ENCODE measurements at places on chromosomes 6 and 20. TPM values are rescaled to one million over a fixed set of nuclear protein-coding genes. Genes with fewer than 3 reads are reported as not detected.

DNA sequence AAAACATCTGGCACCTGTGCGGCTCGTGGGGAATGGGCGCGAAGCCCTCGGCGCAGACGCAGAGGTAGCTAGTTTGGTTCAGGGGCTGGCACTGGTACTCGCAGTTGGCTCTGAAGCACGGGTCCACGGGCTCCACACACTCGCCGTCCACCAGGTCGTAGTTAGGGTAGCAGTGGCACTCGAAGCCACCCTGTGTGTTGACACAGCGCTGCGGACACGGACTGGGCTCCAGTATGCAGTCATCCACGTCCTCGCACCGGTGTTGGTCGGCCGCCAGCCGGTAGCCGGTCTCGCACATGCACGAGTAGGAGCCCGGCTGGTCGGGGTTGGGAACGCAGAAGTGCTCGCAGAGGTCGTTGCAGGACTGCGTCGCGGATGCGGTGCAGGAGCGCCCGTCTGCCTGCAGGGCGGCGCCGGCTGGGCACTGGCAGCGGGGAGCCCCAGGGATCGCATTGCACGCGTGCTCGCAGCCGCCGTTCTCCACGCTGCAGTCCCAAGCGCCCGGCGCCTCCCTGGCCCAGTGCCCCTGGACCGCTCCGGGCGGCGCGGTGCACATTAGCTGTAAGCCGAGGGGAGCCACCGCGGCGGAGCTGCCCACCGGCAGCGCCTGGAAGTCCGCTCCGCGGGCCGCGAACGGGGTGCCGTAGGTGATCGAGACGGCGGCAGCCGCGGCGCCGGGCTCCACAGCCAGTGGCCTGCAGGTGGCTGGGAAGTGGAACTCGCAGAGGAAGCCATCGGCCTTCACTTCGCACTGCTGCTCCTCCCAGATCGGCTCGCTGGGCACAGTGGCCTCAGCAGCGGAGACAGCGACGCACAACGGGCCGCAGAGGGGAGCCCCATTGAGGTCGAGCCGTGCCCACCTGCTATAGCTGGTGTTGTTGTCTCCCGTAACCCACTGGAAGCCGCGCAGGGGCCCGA lies 930 bp downstream of the THBD start:
- DNase-seq = peak; percentile 66

- DNase-seq = no peak
Observed at GRCh38 chr6:35192301-35192860, 21.4 kb upstream of the SCUBE3 start.

- DNase-seq = no peak
Observed at GRCh38 chr6:105310371-105310770, 92.5 kb downstream of the PREP start.

- DNase-seq = no peak
Observed at GRCh38 chr20:19880256-19881079, 122.4 kb downstream of the RIN2 start.

DNA sequence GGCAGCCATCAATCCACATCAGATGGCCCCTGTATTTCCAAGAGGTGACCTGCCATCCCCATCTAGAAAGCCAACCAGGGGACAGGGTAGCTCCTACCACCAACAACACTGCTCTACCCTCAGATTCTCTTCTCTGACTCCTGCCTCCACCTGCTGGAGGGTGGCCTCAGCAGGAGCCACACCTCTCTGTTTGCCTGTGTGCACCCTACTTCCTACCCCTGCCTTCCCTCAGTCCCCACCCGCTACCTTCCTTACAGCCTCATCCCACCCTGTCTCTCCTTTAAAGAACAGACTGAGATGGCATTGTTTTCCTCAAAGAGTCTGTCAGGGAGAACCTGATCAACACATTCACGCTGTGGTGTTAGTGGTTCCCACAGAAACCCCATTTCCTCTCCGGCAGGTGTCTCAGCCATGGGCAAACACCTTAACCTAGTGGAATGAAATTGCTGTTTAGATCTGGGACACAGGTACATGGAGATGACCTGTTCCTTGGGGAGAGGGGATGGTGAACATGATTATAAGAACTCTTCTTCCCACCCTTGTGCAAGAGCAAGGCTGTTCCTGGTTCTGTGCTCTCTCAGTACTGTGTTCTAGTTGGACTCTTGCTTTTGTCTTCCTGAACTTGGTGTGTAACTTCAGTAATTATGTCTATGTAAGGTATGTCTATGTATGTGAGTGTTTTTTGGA lies 1.8 kb downstream of the ENTPD6 start:
- peak; percentile 45 for DNase-seq

DNA sequence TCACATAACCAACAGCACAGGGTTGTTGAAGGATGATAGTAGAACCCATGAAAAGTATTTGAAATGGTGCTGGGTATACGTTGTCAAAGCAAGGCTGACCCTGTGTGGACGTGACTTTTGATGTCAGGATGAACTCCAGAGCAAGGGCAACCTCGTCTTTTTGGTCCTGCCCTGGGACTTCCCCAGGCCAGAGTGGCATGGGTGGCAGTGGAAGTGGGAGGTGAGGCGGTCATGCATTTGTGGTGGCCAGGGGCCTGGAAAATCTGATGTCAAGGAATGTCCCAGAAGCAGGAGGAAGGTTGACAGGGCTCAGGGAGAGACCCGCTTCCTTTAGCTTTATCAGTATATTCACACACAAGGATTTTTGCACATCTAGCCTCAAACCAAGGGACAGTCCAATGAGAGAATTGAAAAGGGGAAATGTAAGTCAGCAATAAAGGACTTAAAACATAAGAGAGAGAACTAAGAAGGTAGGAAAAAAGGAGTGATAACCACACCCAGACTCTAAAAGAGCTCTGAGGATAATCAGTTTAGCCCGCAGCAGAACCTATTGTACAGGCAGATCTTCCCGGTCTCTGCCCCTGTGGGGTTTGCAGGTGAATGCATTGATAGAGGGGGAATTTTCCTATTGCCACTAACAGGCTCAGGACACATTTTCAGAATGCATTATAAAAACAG lies 98.8 kb upstream of the HDGFL1 start:
- DNase-seq = no peak

DNA sequence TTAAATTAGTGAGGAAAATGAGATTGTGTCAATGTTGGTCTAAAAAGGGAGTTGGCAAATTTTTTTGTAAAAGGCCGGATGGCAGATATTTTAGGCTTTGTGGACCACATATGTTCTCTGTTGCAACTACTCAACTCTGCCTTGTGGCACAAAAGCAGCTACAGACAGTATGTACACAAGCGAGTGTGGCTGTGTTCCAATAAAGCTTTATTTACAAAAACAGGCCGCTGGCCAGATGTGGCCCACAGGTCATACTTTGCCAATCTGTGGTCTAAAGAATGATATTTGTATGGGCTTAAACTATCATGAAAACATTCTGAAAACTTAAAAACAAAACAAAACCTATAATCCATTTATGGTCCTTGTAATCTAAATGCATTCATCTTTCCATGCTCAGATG lies 228.3 kb downstream of the CLIC5 start:
- no peak for DNase-seq

DNA sequence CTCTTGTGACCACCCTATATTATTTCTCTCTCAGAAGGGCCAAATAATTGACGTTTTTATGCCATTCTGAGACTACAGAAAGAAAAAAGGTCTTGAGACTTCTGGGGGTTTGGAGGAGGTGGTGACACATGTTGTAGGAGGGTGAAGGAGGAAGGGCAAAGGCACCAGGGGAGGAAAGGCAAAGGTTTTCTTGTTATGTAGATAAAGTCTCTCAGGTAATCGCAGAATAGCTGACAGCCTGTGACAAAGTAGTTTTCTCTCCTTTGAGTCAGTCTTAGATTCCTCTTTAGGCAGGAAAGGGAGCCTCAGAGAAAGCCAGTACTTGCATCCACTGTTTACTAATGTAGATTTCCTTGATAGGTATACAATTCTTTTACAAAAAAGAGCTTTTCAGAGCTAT lies 23.6 kb downstream of the OR2B2 start:
- DNase-seq = no peak

GRCh38 chr6:35213298-35213791 lies 411 bp upstream of the SCUBE3 start:
- DNase-seq = no peak

- DNase-seq = no peak
Observed at GRCh38 chr6:157433678-157434081, 52.7 kb downstream of the ZDHHC14 start.

The RNF144B gene
- total RNA-seq = 3.9 TPM

The HTR1B gene
- total RNA-seq = not detected

The HACE1 gene
- total RNA-seq = 12.1 TPM

The NR2E1 gene
- not detected for total RNA-seq

The RAET1E gene
- total RNA-seq = not detected

The FABP7 gene
- not detected for total RNA-seq
